ENCODE measurements at places on chromosomes 1 and 21.

DNA sequence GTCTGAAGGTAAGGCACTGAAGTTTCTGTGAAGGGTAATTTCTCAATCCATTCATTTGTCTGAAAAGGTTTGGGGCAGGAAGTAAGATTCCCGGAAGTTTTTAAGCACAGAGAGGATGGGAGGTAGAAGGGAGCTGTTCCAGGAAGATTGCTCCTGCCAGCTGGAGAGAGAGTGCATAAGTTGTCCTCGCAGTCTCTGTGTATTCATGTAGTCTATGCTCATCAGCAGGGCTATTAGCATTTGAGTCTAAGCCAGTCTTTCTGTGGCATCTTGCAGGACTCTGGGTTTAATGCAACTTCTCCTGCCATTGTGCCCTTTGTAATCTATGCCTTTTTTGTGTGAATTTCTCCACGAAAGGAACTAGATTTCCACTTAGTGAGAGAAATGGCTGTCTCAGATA, 140.8 kb upstream of the FGGY start:
- DNase-seq, result no peak

GRCh38 chr1:34037109-34037508, 127.9 kb downstream of the CSMD2 start:
- DNase-seq, result no peak

DNA sequence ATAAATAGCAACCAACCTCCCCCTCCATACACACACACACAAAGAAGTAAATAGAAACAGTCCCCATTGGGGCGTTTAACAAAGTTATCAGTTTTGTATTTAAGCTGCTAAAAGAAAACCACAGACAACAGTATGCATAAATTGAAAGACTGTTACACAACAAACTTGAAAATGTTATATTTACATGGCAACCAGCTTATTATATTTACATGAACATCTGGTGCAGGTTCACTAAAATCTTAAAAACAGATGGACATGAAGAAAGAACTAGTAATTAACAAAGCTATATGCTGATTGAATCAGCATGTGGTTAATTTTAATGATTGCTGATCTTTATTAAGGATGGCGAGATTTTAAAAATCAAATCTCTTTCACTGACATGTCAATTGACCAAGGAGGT, 384.7 kb downstream of the LRRIQ3 start:
- no peak for DNase-seq

DNA sequence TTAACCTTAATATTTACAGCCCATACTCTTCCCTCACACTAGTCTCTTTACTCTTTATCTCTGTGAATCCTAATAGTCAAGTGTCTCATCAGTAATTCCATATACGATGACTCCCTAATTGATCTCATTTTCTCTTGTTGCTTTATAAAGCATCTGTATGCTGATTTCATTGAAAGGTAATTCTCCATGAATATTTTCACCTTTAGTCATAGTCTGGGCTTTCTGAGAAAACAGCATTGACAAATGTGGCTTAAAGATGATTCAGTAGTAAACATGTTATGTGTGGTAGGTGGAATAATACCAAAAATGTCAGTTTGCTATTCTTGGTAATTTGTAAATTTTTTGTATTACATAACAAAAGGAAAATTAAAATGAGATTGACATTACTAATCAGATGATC, 1176.5 kb downstream of the NCAM2 start:
- DNase-seq, result no peak

- no peak for DNase-seq
These were observed 2102.9 kb downstream of the NCAM2 start for GRCh38 chr21:23101111-23101510.

DNA sequence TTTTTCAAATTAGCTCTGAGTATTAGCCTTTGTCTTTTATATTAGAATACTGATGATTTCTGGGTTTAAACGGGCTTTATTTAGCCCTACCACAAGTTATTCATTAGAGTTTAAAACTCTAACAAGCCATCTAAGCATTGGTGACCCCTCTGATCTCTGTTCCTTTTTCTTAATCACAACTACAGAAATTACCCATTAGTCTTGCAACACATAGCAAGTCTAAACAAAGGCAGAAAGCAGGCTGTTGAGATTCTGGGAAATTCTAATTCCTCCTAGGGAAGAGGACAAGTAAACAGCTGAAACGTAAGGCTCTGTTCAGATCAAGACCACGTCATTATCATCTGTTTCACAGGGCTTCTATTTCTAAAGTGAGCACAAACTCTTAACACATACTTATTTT, 491.2 kb upstream of the ZRANB2 start:
- DNase-seq, result no peak

GRCh38 chr1:153697191-153698019, 18.9 kb downstream of the NPR1 start:
- DNase-seq, result no peak

Measured in stimulated activated CD8-positive, alpha-beta memory T cell treated with anti-CD3 and anti-CD28 coated beads, Interleukin-7, amount 100 ng/mL, for 48 hours (primary cell).